Epithelial cell of umbilical artery (primary cell): ENCODE measurements at places on chromosomes 2 and 18. TPM values are rescaled to one million over a fixed set of nuclear protein-coding genes. Genes with fewer than 3 reads are reported as not detected.

Gene CD8A
- not detected in 2 replicates for total RNA-seq

Gene COMMD1
- 47.1 and 49.5 TPM in 2 replicates for total RNA-seq

Gene TUBA4B
- total RNA-seq: not detected in 2 replicates

Gene TMEM247
- total RNA-seq: not detected in 2 replicates

Gene INPP5D
- 18.7 and 24.7 TPM in 2 replicates for total RNA-seq

Gene DSC2
- under 0.01 and 0.32 TPM in 2 replicates for total RNA-seq
